ENCODE measurements at places on chromosomes 7 and 10. TPM values are rescaled to one million over a fixed set of nuclear protein-coding genes. Genes with fewer than 3 reads are reported as not detected.
A peak's percentile ranks its signal among the peaks of the same experiment; 100 is the strongest.

DNA sequence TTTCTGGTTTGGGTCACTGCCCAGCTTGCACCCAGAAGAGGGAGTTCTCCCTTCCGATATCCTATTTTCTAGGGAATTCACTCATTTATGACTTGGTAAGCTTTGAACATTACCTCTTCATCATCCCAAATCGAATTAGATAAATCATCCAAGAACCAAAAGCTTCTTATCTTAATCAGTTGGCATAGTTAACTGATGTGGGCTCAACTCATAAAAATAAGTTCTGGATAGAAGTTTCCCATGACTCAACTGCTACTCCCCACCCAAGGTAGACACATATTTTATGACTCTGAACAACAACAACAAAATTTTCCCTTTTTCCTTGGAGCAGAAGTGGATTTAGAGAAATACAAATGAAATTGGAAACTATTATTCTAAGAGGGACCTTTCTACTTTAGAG, 102.9 kb upstream of the CCDC6 start:
- H3K36me3 ChIP-seq = no peaks in the 10 kb centered on the region
- H3K4me3 ChIP-seq = no peak overlapping the region
- H3K27me3 ChIP-seq = no peaks in the 10 kb centered on the region
- no peak overlapping the region for H3K27ac ChIP-seq
- DNase-seq = no peak
- H3K4me1 ChIP-seq = no peaks in the 10 kb centered on the region

- H3K36me3 ChIP-seq = no peaks in the 10 kb centered on the region
- H3K27ac ChIP-seq = no peak overlapping the region
- no peaks in the 10 kb centered on the region for H3K4me1 ChIP-seq
- no peak for DNase-seq
These were observed 301.6 kb upstream of the NRP1 start for GRCh38 chr10:33635967-33636515.

DNA sequence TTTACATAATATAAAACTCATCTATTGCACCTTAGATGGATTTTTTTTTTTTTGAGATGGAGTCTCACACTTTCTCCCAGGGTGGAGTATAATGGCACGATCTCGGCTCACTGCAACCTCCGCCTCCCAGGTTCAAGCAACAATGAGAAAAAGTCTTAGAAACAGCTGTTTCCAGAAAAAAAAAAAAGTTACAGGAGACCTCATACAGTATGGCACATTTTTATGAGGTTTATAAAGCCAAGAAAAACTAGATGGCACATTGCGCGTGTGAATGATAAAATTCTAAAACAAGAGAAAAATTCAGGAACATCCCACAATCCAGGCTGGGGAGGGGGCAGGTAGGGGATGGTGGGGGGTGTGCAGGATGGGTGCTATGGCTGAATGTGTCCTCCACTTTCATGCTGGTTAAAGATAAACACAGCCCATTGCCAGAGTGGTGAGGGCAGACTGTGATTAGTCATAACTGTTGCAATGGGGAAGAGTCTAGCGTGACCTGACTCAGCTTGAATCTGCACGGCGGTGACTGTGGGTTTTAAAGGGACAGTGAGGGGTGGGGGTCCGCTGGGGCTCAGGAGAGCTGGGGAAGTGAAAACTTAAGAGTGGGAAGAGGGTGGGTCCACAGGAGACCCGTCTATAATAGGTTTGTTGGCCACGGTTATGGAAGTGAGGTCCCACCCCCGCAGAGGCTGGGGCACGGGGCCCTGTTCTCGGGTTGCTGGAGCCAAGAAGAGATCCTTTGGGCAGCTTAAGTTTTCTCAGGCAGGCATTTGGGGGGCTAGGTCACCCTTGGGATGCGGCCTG, 11.9 kb upstream of the LRRC27 start:
- no peak overlapping the region for H3K4me3 ChIP-seq
- H3K36me3 ChIP-seq = no peaks in the 10 kb centered on the region
- no peaks in the 10 kb centered on the region for H3K4me1 ChIP-seq
- no peaks in the 10 kb centered on the region for H3K27me3 ChIP-seq
- DNase-seq = no peak
- H3K27ac ChIP-seq = no peak overlapping the region

IFIT1 gene
- total RNA-seq = 1.9 TPM

GRCh38 chr10:37975401-37975991, 951 bp downstream of the ZNF25 start:
- no peaks in the 10 kb centered on the region for H3K4me1 ChIP-seq
- peak overlapping the region; percentile 84 for H3K4me3 ChIP-seq
- H3K27ac ChIP-seq = peak overlapping the region; percentile 97
- no peak for DNase-seq
- H3K36me3 ChIP-seq = no peaks in the 10 kb centered on the region

Measured in colonic mucosa (tissue), 4 donors.